ENCODE measurements at places on chromosomes 4 and X.

DNA sequence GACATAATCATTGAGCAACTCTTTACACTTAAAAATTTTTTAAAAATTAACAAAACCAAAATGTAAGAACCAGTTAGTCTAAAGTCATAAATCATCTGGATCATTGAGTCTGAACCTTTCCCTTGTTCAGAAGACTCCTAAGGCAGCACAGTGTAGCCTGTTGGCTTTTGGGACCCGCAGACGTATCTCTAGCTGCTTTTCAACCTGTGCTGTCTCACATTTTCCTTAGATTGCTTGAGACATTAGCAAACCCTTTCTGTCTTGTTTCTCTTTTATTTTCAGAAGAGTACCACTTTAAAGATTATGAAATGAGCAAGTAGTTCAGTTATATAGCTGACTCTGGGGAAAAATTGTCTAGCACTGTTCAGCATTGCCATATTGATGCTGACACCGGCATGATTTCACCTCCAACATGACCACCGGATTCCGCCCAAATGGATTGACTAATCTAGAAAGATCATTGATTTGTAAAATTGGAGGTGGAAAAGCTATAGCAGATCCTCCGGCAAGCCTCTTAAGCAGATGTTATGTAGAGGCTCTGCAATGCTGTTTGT, 8.9 kb downstream of the TCEANC start:
- no peak for DNase-seq

DNA sequence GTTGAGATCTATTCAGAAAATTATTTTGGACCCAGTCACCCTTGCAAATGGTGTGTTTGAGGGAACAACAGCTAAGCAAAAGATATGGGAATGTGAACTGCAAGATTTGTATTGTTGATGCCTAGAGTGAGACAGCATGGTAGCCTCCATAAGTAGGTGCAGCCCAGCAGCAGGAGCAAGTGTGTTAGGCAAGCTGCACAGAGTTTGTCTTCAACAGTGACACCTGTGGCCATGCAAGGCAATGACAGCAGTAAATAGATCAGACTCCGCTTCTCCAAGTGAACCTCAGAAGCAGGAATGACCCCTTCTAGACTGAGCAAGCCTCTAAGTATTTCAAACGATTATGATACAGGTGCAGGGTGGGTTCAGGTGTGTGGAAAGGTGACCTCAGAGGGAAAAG, 133.4 kb upstream of the MSX1 start:
- DNase-seq, result no peak

GRCh38 chrX:42606591-42606990, 171.4 kb downstream of the PPP1R2C start:
- no peak for DNase-seq

DNA sequence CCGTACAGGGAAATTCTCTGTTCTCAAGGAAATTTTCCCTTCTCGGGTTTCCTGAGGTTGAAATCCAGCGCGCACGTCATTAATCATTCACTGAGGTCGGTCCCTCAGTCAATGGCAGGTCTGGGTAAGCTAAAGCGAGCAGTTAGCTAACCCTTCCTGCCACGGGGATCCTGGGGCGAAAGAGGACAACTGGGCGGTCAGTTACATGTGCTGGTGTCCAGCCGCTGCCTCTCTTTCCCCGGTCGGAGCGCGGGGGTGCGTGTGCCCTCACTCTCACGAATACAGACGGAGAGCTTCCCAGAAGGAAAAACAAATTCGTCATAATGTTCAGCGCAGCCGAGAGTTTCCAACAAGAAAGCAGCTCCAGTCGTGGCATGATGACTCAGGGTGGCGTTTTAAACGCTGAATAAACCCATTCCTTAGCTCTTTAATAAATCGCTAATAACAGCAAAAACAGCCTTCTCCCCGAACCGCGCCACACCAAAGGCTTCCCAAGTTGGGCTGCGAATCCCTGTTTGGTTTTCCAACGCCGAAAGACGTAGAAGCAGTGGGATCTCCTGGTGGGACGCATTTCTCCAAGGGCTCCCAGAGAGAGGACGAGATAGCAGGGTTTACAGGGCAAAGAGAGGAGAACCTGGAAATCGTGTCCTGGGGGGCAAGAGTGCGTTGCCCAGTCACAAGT, 752 bp upstream of the FGF5 start:
- DNase-seq, result no peak

- no peak for DNase-seq
Measured at GRCh38 chr4:8085491-8086117, 73.0 kb downstream of the ABLIM2 start.

GRCh38 chrX:151268836-151269235, 92.5 kb downstream of the GPR50 start:
- DNase-seq, result no peak

DNA sequence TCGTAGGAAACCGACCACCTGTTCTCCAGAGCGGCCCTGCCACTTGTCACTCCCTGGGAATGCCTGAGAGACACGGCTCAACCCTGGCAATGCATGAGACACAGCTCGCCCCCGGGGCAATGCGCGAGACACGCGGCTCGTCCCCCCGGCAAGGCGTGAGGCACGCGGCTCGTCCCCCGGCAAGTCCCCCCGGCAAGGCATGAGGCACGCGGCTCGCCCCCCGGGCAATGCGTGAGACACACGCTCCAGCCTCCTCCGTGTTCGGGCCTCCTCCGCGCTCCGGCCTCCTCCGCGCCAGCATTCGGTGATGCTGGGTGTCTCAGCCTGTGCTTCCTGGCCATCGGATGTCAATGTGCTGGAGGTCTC, 27.5 kb upstream of the CPLX1 start:
- DNase-seq, result no peak

DNA sequence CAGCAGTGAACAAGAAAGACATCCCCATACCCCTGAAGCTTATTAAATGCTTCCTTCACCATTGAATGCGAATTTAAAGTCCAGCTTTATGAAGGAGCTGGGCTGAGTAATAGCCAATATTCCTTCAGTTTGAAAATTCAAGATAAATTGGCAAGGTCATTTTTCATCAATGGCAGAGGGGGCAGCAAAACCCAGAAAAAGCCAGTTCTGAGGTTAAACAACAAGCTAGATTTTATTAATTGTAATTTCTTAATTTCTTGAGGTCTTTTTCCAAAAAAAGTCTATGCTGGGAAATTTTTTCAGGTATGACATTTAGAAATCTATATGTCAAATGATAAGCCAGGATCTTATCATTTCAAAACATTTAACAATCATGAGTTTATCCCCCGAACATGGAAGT, 808.9 kb downstream of the RPA4 start:
- DNase-seq, result no peak

DNA sequence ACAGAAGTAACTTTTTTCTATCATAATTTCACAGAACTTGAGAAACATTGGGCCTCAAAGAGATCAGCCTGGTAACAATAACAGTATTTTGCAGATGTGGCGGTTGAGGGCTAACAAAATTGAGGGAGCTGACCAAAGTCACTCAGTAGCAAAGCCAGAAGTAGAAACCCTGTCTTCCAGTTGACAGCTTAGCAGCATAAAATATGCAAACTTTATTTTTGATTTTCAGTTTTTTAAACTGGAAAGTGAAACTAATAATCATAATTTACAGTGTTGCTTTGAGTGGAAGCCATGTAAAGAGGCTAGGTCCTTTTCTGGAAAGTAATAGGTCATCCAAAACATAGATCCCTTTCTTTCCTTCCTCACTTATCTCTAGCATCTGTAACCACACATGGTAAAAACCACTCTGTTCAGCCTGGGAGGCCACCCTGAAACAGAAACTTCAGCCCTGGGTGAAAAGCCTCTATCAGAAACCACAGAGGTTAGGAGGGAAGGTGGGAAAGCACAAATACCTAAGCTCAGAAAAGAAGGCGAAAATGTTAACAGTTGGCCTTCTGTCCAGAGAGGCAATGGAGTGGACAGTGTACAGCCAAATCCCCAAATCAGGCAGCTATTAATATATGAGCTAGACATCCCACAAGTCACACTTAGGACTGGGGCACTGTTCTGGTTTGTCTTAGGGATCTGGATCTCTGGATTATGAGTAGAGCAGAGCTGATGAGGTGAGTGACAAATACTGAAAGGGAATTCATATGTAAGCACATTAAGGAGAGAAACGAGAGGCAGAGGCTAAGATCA, 61.1 kb upstream of the ARSJ start:
- DNase-seq, result no peak
